Activated CD8-positive, alpha-beta memory T cell treated with anti-CD3 and anti-CD28 coated beads for 1 hour (primary cell): ENCODE measurements at places on chromosomes 4 and X.
A peak's percentile ranks its signal among the peaks of the same experiment; 100 is the strongest.

DNA sequence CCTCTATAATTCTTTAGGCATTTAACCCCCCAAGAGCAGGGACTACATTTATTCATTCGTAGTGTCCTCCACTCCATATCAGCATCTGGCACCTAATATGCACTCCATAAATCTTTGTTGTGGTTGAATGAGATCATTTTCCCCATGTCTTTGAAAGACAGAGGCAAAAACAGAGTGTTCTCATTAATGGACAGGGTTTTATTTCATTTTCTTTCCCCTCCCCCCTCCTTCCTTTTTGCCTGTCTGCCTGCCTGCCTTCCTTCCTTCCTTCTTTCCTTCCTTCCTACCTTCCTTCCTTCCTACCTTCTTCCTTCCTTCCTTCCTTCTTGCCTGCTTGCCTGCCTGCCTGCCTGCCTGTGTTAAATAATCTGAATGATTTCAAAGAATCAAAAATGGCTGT, 83.2 kb downstream of the SHROOM3 start:
- DNase-seq: no peak

DNA sequence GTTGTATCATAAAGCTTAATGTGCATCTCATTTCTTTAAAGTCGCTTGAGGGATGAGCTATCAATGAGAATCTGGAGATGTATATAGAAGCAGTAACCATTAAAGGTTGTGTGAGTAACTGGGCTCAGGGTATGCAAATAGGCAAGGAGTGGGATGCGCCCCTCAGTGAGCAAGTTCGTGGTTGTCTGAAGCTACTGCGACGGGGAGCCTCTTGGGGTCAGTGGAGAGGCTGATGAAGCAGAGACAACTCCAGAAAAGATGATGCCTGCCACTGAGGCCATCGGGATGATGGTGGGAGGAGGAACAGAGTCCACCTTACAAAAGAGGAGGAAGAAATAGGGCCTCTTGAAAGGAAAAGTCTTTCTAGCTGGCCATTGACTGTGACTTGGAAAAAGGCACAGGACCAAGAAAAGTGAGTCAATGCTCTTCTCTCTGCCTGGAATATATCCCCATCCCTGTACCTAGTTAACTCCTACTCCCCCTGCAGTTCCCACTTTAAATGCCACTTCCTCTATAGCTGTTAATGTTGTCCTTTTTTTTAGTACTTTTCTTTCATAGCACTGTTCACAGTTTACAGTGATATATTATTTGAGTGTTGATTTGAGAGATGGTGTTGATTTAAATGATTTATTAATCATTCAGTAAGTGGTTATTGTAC, 51.4 kb upstream of the LSM6 start:
- DNase-seq: no peak

DNA sequence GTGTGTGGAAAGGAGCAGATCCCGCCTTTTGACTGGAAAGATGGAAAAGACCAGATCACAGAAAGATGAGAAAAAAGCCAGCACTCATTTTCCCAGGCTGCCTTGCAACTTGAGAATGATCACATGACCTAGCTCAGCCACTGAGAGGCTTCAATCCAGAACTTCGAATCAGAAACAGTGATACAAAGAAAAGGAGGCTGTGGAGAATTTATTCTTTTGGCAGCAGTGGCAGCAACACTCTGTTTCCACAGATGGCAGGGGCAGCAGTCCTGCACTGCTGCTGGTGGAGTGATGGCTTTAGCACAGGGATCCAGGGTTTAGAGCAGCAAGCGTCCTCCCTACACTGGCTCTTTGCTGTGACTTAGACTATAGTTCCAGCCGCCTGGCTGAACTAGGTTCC, 77.8 kb upstream of the SH3RF1 start:
- no peak for DNase-seq

- no peak for DNase-seq
These were observed 646.9 kb downstream of the STPG2 start for GRCh38 chr4:97496298-97496873.

DNA sequence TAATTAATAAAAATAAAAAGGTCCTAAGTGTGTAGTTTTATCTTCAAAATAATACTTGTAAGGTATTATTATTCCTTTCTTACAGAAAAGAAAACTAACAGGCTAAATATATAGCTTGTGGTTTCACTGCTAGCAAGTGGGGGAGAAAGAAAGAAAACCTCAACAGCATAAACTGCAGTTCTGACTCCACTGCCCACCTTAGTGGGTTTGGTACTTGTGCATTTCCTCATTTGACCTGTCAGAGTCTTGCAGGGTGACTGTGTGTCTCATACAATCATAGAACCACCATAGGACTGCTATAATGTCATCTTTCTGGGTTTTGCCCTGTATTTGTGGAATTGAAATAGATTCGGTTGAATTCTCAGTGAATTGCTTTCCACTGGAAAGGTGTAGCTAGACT, 94.7 kb upstream of the PUDP start:
- no peak for DNase-seq

DNA sequence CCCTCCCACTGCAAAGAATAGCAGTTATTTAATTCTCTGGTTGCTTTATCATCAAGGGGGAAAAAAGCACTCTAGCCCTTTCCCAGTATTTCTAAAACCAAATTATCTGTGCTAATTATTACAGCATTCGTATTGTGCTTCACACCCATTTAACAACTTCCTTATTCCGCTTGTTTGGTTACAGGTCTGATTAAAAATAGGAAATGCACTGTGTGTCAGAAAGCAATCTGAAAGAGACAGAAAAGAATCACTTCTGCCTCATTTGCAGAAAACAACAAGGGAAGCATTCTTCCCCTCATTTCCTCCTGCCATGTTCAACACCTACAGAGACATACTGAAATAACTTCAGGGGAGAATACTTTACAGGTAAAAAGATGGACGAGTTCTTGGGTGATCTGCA, 114.9 kb upstream of the MAP3K15 start:
- no peak for DNase-seq

GRCh38 chr4:185534511-185534865, 819 bp downstream of the PDLIM3 start:
- DNase-seq: no peak

GRCh38 chr4:162878096-162878495, 288.6 kb downstream of the NAF1 start:
- DNase-seq: no peak

DNA sequence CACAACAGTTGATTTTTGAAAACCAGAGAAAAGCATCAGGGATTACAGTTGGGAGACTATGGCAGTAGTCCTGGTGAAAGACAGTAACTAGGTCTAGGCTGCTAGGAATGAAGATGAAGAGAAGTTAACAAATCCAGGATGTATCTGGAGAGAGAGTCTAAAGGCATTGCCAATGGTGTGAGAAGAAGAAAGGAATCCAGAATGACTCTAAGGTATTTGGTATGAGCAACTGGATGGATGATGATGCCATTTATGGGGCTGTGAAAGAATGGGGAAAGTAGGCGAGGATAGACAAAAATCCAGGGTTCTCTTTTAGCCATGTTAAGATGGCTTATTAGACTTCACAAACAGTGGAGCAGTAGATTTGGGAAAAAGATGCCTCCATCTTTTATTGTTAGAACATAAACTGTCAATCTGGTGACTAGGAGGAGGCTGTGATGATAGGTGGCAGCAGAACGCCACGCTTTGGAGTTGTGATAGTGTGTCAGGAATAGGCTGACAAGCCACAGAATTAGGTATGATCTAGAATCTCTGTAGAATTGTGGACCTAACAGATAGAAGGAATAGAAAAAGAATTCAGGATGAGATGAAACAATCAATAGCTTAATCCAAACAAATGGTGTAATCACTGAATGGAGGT, 27.3 kb upstream of the JADE1 start:
- peak; percentile 15 for DNase-seq
